ENCODE measurements at places on chromosomes 5 and 9. TPM values are rescaled to one million over a fixed set of nuclear protein-coding genes. Genes with fewer than 3 reads are reported as not detected.

MLANA gene
- not detected for total RNA-seq

FCN2 gene
- total RNA-seq, result not detected

OR1Q1 gene
- not detected for total RNA-seq

SPINK4 gene
- total RNA-seq, result not detected

Measured in H9 (cell line).